Epithelial cell of proximal tubule (primary cell): ENCODE measurements at places on chromosomes 12 and 14.

GRCh38 chr14:77989441-77989991, 180.7 kb upstream of the NRXN3 start:
- DNase-seq, result no peak

GRCh38 chr14:38252066-38252710, 3.7 kb downstream of the CLEC14A start:
- no peak for DNase-seq

GRCh38 chr12:6935371-6936193, 7.8 kb downstream of the ATN1 start:
- DNase-seq, result no peak

- DNase-seq, result no peak
Observed at GRCh38 chr12:104462931-104463339, 6.2 kb downstream of the CHST11 start.
